ENCODE measurements at places on chromosomes 12 and 14. TPM values are rescaled to one million over a fixed set of nuclear protein-coding genes. Genes with fewer than 3 reads are reported as not detected.

Gene TRPV4
- total RNA-seq = 0.32 TPM

Gene CIROP
- not detected for total RNA-seq

GRCh38 chr12:93135286-93136239 lies 206.5 kb upstream of the EEA1 start:
- DNase-seq = no peak

- DNase-seq = no peak
Measured at GRCh38 chr12:123449249-123449733, 8.6 kb upstream of the SNRNP35 start.

DNA sequence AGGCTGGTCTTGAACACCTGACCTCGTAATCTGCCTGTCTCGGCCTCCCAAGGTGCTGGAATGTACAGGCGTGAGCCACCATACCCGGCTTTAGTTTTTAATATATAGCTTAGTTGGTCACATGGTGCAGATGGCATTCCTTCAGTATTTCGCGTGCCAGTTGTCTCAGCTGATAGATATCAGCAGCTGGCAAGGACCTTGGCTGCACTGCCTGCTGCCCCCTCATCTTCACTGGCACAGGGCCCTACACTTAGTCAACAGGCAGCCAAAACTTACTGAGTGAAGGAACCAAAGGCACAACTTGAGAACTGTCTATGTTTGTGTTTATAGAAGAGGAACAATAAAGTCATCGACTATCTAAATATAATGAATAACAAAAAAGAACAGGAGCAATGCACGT lies 31.0 kb downstream of the EID3 start:
- no peak for DNase-seq

GRCh38 chr12:89528434-89528833 lies 2.6 kb upstream of the POC1B start:
- no peak for DNase-seq

- no peak for DNase-seq
Measured at GRCh38 chr12:49982246-49983087, 9.7 kb downstream of the AQP6 start.

DNA sequence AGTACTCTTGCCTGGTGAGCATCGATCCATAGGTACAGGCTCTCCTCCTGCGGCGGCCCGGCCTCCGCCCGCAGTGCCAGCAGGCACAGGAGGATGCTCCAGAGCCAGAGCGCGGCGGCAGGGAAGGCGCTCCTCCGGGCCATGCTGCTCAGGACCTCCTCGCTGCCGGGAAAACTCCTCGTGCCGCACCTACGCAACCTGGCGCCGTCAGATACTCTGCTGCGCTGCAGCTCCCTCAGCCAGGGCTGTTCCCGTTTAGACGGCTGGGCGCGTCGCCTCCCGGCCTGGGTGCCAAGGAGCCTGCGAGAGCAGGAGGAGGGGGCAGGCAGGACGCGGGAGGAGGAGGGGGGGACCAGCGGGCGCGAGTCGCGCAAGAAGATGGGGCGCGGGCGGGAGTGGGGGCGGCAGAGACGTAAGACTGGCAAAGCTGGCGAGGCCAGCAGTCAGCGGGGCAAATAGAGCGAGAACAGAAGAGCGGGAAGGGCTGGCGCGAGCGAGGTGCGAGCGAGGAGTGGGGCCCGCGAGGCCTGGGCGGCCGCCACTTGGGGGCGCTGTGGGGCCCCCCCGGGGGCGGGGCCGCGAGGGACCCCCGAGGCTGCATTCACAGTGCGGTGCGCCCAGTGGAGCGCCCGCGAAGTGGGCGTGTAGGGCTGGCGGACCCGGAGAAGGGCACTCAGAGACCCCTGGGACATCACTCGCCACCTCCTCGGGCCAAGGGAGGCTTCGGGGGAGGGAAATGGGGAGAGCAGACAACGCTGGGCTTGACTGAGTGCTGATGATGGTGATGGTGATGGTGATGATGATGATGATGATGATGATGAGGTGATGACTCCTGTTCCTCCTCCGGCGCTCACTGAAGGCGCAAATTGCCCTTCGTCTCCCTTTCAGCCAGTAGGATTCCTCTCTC lies at the start of gene WIF1:
Gene WIF1 (minus strand): TSS at position 257 of the 907 bp plus-strand sequence. CDS start 114 bp downstream, at position 143.
- DNase-seq = peak; percentile 72

Gene RAB3IP
- 25.6 TPM for total RNA-seq

DNA sequence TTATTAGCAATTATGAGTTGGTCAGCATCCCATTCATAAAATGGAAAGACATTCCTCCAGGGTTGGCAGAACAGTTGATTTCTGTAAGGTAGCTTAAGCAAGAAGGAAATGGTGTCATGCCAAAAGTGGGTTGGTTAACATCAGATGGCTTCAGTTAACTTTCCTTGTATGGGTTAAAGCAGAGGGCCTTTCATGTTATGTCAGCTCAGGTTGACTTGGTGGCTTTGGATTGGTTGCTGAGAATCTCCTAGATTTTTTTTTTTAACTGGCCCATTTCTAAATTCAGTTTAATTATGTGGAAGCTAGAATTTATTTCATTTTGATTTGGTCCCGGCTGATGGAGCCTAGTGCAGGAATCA lies 87.8 kb downstream of the BBS10 start:
- DNase-seq = no peak

DNA sequence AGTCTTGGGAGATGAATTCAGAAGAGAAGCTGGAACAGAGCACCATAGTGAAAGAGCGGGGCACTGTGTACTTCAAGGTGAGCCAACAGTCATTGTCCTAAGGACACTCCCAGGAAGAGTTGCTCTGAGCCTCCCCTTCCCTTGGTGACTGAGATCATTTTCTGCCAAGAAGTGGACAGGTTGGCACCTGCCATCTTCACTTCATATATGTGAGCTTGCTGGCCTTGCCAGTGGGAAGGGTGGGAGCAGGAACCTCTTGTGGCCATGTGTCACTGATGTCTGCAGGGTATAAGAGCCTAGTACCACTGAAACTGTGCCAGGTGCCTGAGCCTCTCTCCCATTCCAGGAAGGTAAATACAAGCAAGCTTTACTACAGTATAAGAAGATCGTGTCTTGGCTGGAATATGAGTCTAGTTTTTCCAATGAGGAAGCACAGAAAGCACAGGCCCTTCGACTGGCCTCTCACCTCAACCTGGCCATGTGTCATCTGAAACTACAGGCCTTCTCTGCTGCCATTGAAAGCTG lies 5.3 kb downstream of the FKBP4 start:
- DNase-seq = no peak

Gene RASSF8
- total RNA-seq = 26.2 TPM

GRCh38 chr14:51613416-51613815 lies 38.3 kb upstream of the FRMD6 start:
- no peak for DNase-seq

- no peak for DNase-seq
Measured at GRCh38 chr12:121090586-121091514, 41.8 kb upstream of the P2RX7 start.

Gene TPH2
- total RNA-seq = not detected

Gene GLS2
- 0.76 TPM for total RNA-seq

DNA sequence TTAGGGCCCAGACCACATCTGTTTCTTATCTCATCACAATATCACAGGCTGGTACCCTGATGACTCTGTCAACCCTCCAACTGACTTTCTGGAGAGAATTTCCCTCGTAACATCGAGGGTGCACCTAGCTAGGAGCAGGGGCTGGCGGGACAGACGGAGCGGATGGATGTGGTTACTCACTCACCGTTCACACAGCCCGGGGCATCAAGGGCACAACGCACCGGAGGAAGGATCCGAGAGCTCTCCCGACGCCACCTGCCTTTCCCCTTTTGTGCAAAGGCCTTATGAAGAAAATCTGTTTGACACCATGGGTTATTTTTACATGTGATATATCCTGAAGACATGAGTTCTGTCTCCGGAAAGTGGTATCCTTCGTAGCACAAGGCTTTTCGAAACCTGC lies 31.4 kb downstream of the SLC15A4 start:
- no peak for DNase-seq

Gene RFX4
- not detected for total RNA-seq

- peak; percentile 82 for DNase-seq
Measured at GRCh38 chr12:109723311-109723881, 9.8 kb downstream of the FAM222A start.

- DNase-seq = no peak
Measured at GRCh38 chr14:69475194-69475818, 9.2 kb upstream of the PLEKHD1 start.

Gene ALX1
- total RNA-seq = not detected

Gene CCDC198
- total RNA-seq = not detected

DNA sequence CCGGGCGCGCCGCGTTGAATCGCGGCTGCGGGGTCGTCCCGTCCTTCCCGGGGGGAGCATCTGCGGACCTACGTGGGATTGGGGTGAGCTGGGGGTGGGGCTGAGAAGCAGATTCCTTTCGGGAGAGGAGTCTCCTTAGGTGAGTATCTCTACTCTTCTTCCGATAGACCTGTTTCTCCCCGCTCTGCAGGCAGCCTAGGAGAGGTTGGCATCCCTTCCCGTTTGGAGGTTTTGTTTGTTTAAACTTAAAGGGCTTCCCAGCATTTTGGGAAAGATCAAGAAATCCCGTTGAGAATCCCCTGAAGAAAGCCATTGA lies 411 bp downstream of the TTLL5 start:
- DNase-seq = no peak

DNA sequence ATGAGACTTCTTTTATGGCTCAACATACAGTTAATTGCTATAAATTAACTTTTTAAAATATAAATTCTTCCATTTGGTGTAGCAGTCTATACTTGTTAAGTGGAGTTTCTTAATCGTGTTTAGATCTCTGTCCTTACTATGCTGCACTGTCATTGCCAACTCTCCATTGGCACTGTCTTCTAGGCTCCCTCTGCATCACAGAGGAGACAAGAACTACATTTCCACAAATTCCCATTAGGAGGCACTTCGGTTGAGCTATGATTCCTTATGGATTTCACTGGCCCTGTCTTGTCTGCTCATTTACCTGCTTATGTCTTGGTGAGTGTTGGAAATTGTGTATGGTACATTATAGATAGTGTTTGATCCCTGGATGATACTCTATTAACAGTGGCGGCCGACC lies 630.9 kb upstream of the ATXN7L3B start:
- no peak for DNase-seq

- DNase-seq = no peak
Measured at GRCh38 chr12:111893287-111893686, 51.3 kb downstream of the MAPKAPK5 start.

- DNase-seq = no peak
Measured at GRCh38 chr12:50401500-50402081, 906 bp downstream of the LARP4 start.

Gene WNT5B
- total RNA-seq = 2.9 TPM

Gene CABP1
- 5.5 TPM for total RNA-seq
